CD4-positive, alpha-beta T cell (primary cell): ENCODE measurements at places on chromosomes 2 and 18. TPM values are rescaled to one million over a fixed set of nuclear protein-coding genes. Genes with fewer than 3 reads are reported as not detected.

The IL36G gene
- total RNA-seq: not detected

The TGFBRAP1 gene
- 16.6 TPM for total RNA-seq

DNA sequence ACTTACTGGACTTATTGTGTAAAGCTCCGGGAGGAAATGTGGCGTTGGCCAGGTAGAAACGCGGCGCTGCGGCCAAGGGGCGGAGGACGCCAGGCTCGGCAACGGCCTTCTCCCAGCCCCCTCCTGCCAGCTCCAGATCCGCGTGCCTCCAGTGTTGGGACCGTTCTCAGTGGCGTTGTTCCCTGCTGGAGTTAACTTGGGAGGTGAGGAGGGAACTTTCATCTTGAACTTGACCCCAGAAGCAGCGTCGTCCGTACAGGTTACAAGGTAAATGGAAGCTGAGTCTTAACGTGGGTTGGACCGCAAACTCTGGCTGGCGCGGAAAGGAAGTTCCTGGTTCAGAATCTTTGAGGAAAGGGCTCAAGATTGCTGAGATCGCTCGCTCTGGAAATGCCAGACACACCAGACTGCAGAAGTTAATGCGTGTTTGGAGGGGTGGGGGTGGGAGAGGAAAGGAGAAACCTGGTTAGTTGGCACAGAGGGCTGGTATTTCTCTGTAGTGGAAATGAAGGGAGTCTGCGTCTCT, 1.3 kb downstream of the TANC1 start:
- no peaks in the 10 kb centered on the region for H3K36me3 ChIP-seq
- no peak for DNase-seq
- peak overlapping the region; percentile 55 for H3K4me3 ChIP-seq
- peaks cover 23% of the 10 kb centered on the region for H3K4me1 ChIP-seq

DNA sequence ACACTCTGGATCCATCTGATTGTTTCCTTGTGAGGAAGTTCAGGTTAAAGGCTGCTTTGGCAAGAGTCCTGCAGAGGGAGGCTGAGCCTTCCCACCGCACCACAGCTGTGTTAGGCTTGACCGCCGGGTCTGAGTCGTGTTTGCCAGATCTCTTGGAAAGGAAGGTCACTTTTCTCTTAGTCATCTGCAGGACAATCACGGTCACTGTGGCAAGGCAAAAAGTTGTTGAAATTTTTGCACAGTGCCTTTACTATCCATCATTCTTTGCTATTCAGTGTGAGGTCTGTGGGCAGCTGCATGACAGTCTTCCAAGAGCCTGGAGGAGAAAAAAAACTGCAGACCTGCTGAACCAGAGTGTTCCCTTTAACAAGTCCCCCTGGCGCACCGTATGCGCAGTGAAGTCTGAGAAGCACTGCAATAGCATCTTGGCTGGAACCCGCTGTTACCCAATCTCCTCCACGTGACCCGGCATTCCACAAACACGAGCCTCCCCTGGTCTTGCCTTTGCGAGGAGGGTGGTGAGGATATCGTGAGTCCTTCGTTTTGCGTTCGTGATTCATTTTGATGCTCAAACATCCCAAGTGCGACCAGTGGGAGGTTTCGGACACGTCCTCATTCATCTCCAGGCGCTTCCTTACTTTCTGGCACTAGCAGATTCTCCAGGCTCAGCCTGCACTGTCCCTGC, 23.0 kb downstream of the BIN1 start:
- no peak overlapping the region for H3K4me3 ChIP-seq
- peak overlapping the region; percentile 61 for H3K27ac ChIP-seq
- H3K36me3 ChIP-seq: no peaks in the 10 kb centered on the region
- no peaks in the 10 kb centered on the region for H3K27me3 ChIP-seq

The EDAR gene
- total RNA-seq: 10.3 TPM
